ENCODE measurements at places on chromosomes 2 and 18. TPM values are rescaled to one million over a fixed set of nuclear protein-coding genes. Genes with fewer than 3 reads are reported as not detected.

Gene PRLH
- not detected for total RNA-seq

Gene UBE2F
- 55.9 TPM for total RNA-seq

Gene MAPRE2
- total RNA-seq: 37.2 TPM

Gene KCNE4
- total RNA-seq: 19.6 TPM

Gene MOGAT1
- total RNA-seq: not detected

Gene CHRNG
- not detected for total RNA-seq

Gene CYRIA
- total RNA-seq: under 0.01 TPM

Gene KYNU
- total RNA-seq: 177 TPM

Gene CKAP2L
- total RNA-seq: 15.7 TPM

Gene PLGLB1
- 1.1 TPM for total RNA-seq

Gene SERPINB4
- total RNA-seq: not detected

Gene SPATA3
- total RNA-seq: not detected

Gene ALK
- total RNA-seq: 0.69 TPM

Gene NYAP2
- not detected for total RNA-seq

Gene TMX3
- total RNA-seq: 95.2 TPM

All from melanocyte of skin (primary cell).